IPS-NIHi11 (cell line): ENCODE measurements at places on chromosomes 13 and 19.

GRCh38 chr13:79226938-79227337, 179.1 kb downstream of the RBM26 start:
- DNase-seq: no peak

GRCh38 chr13:112902101-112902651, 66.8 kb upstream of the MCF2L start:
- DNase-seq: no peak

GRCh38 chr19:34786236-34786635, 13.2 kb upstream of the ZNF599 start:
- no peak for DNase-seq

- DNase-seq: peak; percentile 43
These were observed 686.7 kb downstream of the DIAPH3 start for GRCh38 chr13:59477011-59477410.

- DNase-seq: no peak
These were observed 6.1 kb downstream of the HAUS8 start for GRCh38 chr19:17069193-17069592.

GRCh38 chr19:55930996-55931515, 1.1 kb downstream of the NLRP13 start:
- no peak for DNase-seq

- DNase-seq: no peak
These were observed 84.5 kb upstream of the UFM1 start for GRCh38 chr13:38265132-38265497.

- DNase-seq: no peak
These were observed 2.2 kb downstream of the GPR32 start for GRCh38 chr19:50772476-50772875.

- DNase-seq: peak; percentile 41
These were observed 8.6 kb downstream of the MAN2B1 start for GRCh38 chr19:12657966-12658365.

DNA sequence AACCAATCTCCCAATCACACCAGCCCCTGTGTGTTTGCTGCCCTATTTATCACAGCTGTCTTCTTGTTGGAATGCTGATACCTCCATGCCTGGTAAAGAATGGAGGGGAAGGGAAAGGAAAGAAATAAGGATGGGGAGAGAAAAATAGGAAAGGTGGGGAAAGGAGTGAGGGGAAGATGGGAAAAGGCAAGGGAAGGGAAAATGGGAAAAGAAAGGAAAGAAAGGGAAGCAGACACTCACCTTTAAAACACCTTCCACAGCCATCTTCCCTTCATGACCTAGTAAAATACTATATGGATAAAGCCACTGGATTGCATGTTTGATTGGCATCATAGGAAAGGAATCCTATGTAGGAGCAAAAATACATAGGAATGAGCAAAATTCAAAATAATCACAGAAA, 77.8 kb downstream of the VWA8 start:
- DNase-seq: no peak

- no peak for DNase-seq
These were observed 25.5 kb downstream of the INSR start for GRCh38 chr19:7268705-7269098.

DNA sequence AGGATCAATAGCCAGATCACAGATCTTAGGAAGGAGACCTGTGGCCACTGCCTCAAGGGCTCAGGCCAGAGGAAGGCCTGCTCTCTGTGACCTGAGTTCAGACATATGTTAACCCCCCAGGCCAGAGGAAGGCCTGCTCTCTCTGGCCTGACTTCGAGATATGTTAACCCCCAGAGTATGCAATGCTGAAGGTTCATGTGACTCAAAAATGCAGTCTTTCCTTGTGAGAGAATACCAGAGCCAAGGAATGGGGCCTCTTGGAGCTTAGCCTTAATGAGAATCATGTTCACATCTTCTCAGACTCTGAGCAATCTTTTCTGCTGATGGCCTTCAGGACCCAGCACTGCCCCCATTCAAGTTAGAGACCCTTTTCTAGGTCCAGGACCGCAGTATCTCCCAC, 36.7 kb downstream of the MBNL2 start:
- no peak for DNase-seq

DNA sequence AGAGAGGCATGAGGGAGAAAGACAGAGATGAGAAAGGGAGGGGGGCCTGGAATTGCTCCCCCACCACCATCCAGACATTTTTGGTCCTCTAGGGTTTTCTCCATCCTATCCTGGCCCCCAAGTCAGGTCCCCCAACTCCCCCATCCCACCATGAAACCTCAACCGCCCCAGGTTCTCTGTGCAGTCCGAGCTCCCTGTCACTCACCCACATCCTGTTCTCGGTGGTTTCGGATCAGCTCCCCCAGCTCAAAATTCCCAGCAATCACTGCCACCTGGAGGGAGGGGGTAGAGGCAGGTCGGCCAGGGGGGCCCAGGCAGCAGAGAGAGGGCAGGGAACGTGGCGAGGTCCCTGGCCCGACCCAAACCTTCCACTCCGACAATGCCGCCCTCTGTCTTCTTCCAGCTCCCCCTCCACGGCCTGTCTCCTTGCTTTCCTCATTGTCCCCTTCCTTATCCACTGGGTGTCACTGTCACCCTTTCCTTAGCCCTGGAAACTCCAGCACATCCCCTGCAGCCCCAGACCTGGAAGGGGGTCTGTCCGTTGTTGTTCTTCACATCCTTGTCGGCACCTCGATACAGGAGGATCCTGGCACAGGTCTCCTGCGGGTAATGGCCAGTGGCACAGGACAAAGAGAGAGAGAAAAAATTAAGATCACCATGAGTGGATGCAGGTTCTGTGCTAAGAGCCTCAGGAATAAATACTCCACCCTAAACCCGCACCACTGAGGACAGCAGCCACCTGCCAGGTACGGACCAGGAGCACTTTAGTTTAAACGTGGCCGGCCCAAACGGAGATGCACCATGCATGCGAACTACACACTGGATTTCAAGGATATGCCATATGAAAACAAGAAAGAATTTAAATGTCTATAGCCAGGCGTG, 15.4 kb downstream of the SHANK1 start:
- DNase-seq: peak; percentile 53

DNA sequence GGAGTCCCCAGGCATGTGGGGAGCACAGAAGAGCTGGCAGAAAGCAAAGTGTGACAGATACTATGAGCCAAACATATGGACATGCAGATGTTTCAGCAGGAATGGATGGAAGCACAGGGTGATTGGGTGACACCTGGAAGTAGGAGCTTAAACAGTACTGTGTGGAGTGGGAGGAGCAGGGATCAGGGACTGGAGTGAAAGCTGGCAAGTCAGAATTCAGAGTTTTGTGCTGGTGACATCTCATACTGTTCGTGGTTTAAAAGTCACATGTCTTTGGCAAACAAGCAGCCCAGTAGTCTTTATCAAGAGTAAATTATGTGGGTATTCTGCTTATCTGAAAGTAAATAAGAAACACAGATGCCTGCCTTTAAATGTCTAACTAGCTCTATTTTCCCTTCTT, 408.2 kb downstream of the COG6 start:
- DNase-seq: no peak

DNA sequence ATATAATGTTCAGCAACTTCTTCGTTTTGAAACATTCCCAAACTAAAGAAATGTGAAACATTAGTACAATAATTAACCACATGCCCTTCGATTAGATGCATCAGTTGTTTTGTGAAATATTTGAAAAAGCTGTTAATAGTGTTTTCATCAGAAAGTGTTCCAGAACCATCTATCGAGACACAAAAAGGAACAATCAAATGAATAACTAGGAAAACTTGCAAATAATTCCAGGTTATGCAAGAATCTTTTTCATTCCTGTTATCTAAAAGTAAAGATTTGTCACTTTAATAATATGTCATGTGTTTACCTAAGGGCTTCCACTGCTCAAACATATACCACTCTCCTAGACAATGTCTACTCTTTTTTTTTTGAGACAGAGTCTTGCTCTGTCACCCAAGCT, 904.2 kb upstream of the MIR17HG start:
- DNase-seq: no peak

DNA sequence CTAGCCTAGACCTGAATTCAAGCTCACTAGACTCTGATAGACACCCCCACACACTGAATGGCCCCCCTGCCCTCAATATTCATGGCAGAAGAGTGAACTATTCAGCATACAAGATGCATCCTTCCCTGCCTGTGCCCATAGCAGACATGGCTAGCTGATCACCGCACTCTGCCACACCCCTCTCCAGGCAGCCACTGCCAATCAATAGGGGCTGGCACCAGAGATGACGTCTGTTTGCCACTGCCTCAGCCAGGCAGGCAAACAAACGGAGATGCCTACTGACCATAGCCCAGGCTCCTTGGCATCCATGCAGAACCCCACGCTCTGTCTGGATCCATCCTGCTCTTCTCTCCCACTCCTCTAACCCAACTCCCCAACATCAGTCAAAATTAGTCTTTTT, 13.8 kb upstream of the NPAS1 start:
- DNase-seq: peak; percentile 68

DNA sequence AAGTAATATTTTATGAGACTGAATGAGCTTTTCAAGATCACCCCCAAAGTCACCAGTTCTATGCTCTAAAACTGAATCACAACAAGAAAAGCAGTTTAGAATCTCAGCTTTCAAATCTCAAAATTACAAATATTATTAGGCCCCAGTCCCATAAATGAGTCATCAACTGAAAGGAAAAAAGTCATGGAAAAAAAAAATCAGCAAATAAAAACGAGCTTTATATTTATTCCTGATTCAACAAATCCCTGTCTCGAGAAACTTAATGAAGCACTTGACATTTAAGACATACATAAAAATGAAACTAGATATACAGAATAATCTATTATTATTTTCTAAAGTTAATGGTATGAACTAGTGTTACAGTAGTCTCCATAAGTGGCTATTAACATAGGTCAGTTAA, 203.0 kb downstream of the DIAPH3 start:
- DNase-seq: no peak

DNA sequence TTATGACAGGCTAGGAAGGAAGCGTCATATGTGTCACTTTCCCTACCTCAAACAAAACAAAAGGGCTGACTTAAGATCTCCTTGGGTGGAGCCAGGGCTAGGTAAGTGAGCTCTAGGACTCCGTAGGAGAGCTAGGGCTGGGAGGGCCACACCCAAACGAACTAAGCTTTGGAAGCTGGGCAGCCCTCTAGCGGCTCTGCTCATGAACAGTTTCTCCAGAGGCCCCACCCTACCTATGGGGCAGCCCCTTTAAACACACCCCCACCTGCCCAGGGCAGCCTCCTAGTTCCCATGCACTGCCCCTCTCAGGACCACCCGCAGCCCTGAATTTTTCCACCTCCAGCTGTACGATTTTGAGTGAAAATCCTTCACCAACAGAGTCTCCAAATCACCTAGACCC, 3.5 kb downstream of the PEG3 start:
- DNase-seq: no peak

DNA sequence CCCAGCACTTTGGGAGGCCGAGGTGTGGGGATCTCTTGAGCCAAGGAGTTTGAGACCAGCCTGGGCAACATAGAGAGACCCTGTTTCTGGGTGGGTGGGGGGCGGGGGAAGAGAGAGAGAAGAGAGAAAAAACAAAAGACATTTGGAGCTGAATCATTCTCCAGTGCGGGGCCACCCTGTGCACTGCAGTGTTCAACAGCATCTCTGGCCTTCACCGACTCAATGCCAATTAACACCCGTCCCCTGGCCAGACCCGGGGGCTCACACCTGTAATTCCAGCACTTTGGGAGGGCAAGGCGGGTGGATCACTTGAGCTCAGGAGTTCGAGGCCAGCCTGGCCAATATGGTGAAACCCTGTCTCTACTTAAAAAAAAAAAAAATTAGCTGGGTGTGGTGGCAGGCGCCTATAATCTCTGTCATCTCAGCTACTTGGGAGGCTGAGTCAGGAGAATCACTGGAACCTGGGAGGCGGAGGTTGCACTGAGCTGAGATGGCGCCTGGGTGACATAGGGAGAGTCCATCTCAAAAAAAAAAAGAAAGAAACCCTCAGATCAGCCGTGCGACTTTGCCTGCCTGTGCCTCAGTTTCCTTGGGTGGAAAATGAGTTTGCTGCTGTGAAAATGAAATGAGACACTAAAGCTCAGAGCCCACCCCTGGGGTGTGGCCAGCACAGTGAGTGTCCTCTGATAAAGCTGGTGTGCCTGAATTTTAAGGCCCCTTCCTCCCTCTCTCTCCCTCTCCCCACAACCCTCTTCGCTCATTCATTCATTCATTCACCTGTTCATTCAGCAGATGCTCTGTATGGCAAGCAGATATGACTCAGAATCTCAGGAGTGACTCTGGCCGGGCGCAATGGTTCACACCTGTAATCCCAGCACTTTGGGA, 6.4 kb downstream of the KLF2 start:
- DNase-seq: no peak

DNA sequence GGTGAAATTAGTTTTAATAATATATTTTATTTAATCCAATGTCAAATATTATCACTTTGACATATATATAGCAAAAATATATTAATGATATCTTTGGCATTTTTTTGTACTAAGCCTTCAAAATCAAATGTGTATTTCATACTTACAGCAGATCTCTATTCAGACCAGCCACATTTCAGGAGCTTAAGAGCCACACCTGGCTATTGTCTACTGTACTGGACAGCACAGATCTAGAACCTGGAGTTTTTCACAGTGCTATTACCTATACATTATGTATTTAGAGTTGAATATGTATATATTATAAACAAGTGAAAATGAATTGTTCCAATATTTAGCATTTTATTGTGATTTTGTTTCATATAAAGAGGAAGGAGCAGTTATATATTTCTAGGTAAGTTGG, 486.3 kb downstream of the DIAPH3 start:
- no peak for DNase-seq

GRCh38 chr13:108060111-108060510, 155.2 kb downstream of the LIG4 start:
- peak; percentile 26 for DNase-seq

- no peak for DNase-seq
These were observed 10.3 kb downstream of the IGSF23 start for GRCh38 chr19:44623626-44624025.

GRCh38 chr13:109647053-109647452, 139.3 kb downstream of the IRS2 start:
- no peak for DNase-seq

GRCh38 chr13:110790371-110790770, 76.9 kb downstream of the ING1 start:
- no peak for DNase-seq

GRCh38 chr19:50573741-50574461, 5.7 kb upstream of the LRRC4B start:
- DNase-seq: no peak

DNA sequence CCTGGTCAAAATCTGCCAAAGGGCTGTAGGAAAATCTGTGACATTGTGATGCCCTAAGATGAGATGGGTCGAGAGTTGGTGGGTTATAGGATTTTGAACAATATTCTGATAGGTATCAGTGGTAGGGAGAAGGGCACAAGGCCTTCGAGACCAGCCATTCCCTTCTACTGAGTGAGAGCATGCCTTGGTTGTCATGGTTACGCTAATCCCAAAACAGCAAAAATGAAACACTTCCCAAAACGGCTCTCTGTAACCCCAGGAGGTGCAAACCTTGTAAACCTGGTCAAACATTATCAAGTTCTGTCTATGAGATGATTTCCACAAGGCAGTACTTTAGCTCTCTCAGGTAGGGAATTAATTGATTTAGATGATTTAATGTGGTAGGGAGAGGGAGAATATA, 158.7 kb upstream of the RNF113B start:
- DNase-seq: no peak

GRCh38 chr13:98484289-98485219, 92.4 kb downstream of the STK24 start:
- DNase-seq: peak; percentile 83
